Activated CD4-positive, alpha-beta memory T cell treated with anti-CD3 and anti-CD28 coated beads for 36 hours (primary cell): ENCODE measurements at places on chromosomes 16 and 17. TPM values are rescaled to one million over a fixed set of nuclear protein-coding genes. Genes with fewer than 3 reads are reported as not detected.
A peak's percentile ranks its signal among the peaks of the same experiment; 100 is the strongest.

Gene GOT2
- total RNA-seq: 125 TPM

DNA sequence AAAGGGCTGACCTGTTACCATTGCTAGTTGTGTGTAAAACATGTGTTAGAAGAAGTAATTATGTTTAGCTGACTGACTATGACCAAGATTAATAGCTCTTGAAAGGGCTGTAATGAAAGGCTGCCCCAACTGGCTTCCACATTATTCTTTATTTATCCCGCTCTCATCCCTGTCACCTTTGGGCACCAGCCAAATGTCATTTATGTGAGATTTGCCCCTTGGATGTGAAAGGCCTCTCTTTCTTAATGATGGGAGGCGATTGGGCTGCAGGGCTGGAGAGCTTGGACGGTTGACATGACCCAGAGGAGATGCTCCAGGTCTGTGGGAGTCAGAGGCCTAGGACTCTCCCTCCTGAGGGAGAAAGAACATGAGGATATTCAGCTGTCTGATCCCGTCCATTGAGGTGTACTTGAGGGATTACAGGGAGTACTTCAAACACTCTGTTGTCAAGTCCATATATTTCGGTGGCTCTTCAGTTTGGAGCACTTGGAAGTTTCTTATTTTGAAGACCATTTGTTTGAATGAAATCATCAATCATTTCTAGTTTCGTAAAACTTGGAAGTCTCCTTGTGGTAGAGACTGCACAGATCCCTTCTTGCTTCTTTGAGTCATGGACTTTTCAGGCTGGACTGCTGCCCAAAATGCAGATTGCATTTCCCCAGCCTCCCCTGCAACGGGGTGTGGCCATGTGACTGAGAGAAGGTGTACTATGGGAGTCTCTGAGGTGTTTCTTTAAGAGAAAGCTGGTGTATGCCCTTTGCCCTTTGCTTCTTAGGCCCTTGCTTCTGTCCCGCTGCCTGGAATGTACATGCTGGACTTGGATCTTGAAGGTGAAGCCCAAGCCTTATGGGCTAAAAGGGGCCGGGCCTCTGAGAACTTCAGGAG is 51.3 kb downstream of the FTO start:
- no peak overlapping the region for H3K4me3 ChIP-seq
- H3K27me3 ChIP-seq: no peaks in the 10 kb centered on the region
- no peak for DNase-seq
- H3K36me3 ChIP-seq: no peaks in the 10 kb centered on the region
- H3K4me1 ChIP-seq: peaks cover 3% of the 10 kb centered on the region

GRCh38 chr16:84314814-84315213 is 20.1 kb downstream of the WFDC1 start:
- no peak for DNase-seq
- no peak overlapping the region for H3K4me3 ChIP-seq
- no peaks in the 10 kb centered on the region for H3K4me1 ChIP-seq
- peaks cover 21% of the 10 kb centered on the region for H3K27me3 ChIP-seq

Gene STAC2
- total RNA-seq: not detected

- no peak overlapping the region for H3K27ac ChIP-seq
- no peaks in the 10 kb centered on the region for H3K27me3 ChIP-seq
- no peaks in the 10 kb centered on the region for H3K36me3 ChIP-seq
- no peak for DNase-seq
- H3K4me1 ChIP-seq: no peaks in the 10 kb centered on the region
- no peak overlapping the region for H3K4me3 ChIP-seq
Observed at GRCh38 chr16:73251608-73252007, 203.7 kb upstream of the ZFHX3 start.

Gene ENPP7
- total RNA-seq: not detected

DNA sequence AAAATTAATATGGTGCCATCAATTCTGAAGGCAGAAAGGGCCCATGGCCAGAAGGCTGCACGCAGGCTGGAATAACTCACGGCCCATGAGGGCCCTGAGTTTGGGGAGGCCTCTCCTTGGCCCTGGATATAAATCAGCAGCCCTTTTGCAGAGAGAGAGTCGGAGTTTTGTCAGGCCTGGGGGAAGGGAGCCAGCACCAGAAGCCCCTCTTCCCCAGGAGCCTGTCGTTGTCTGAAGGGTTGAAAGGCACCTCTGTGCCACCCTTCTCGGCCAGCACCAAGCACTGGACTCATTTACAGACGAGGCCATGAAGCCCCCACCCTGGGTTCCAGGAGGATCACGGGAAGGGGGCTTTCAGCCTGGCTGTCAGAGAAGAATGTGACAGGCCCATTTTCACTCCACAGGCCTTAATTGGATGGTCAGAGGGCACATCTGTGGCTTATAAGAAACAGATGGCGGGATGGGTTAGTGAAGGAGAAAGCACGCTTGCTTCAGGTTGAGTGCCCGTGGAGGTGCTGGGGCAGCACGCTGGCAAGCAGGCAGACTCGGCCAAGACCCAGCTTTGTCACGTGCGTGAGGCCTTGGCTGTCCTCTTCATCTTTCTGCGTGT is 140.6 kb downstream of the CLEC16A start:
- H3K36me3 ChIP-seq: peaks cover 17% of the 10 kb centered on the region
- no peak overlapping the region for H3K27ac ChIP-seq
- peaks cover 74% of the 10 kb centered on the region for H3K4me1 ChIP-seq
- H3K4me3 ChIP-seq: no peak overlapping the region
- H3K27me3 ChIP-seq: no peaks in the 10 kb centered on the region

DNA sequence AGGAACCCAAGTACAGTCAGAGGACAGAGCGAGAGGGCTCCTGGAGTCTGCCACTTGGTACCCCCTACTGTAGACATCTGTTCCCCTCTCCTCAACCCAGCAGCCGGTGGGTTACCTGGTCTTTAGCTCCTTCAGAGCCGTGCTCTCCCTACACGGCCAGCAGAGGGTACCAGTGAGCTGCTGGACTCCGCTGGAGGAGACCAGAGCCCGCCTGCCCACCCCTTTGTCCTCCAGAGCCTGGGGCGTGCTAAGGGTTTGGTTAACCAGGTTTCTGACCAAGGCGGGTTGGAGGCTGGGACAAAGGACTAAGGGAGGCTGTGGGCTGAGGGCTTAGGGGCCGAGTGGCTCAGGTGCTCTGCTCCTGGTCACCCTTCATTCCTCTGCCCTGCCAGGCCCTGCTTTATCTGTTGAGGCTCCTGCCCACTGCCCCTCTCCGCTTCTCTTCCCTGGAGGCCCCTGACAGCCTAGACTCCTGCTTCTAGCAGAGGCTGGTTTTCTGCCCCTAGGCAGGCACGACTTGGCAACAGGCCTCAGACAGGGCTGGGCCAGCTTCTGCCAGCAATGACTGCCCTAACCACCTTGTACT is 2.7 kb upstream of the HSD11B2 start:
- H3K4me1 ChIP-seq: peaks cover 10% of the 10 kb centered on the region
- H3K4me3 ChIP-seq: no peak overlapping the region
- no peak overlapping the region for H3K27ac ChIP-seq
- no peaks in the 10 kb centered on the region for H3K36me3 ChIP-seq

DNA sequence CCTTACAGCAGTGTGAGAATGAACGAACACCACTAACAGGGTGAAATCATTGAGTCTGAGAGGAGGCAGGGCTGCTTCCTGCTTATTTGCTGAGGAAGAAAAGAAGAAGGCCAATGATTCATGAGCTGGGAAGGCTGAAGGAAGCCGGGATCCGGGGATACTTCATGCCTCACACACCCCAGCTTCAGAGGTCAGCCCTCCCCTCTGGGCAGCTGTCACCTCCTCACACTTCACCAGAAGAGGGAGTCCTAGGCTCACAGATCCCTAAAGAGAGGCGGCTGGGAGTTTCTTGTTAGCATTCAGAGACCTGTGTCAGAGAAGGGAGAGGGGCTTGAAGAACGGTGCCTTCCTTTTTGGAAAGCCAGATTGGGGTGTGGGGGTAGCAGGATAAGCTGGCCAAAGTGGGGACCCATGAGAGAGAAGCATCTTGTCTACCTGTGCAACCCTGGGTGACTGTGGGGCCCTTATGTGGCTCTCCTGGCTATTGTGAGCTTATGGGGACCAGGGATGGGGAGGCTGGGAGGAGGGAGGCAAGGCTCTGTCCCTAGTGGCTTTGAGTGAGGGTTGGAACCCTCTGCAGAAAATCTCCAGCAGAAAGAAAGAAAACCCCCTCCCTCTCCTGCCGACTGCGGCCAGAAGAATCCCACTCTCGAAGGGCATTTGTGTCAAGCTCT is 94.6 kb downstream of the RGS9 start:
- peaks cover 41% of the 10 kb centered on the region for H3K4me1 ChIP-seq
- no peak overlapping the region for H3K27ac ChIP-seq
- H3K4me3 ChIP-seq: no peak overlapping the region
- peak; percentile 72 for DNase-seq
- no peaks in the 10 kb centered on the region for H3K36me3 ChIP-seq
- H3K27me3 ChIP-seq: peaks cover 12% of the 10 kb centered on the region

GRCh38 chr17:51848451-51848850 is 310.1 kb downstream of the CA10 start:
- H3K4me3 ChIP-seq: no peak overlapping the region
- H3K27me3 ChIP-seq: peaks cover 5% of the 10 kb centered on the region
- DNase-seq: no peak

DNA sequence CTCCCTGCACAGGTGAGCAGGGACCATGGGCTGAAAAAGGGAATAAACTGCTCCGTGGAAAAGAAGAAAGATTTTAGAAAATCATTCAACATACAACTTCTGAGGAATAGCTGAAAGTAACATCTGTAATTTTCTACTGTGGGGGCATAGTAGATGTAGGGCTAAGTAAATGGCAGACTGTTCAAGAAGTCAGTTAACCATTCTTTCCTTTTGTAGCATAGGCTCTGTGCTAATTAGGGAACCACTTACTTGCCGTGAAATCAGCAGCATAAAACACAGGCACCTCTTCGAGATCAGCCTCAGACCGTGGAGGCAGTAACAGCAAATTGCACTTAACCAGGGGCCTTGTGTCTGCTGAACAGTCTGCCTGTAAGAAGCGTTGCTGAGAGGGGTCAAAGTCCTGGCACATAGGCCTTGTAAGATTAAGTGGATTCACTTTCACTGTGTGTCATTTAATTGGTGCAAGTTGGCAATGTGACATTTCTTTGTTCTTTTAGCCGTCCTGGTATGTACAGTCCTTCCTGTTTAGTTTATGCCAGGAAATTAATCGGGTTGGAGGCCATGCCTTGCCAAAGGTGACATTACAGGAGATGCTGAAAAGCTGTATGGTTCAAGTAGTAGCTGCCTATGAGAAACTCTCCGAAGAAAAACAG is 10.4 kb downstream of the COG1 start:
- DNase-seq: no peak
- no peaks in the 10 kb centered on the region for H3K27me3 ChIP-seq
- H3K4me3 ChIP-seq: no peak overlapping the region
- H3K36me3 ChIP-seq: peaks cover 62% of the 10 kb centered on the region
- H3K27ac ChIP-seq: peak overlapping the region; percentile 47

DNA sequence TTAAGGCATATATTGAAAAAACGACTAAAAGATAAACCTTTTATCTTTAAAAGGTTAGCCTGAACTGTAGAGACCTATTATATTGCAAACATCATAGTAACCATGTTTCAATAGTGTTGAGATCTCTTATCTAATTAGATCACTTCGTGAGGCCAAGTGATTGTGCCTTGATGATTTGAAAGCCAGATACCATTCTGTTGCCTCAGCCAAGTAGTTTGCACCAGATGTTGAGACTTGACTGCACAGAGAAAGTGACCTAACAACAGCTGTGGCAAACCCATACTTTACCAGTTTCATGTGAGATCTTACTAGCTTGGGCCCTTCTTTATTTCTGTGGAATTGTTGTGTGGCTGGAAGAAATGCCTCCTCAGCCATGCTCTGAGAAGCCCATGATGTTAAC is 717.3 kb downstream of the KCNJ2 start:
- H3K27ac ChIP-seq: no peak overlapping the region
- H3K4me3 ChIP-seq: no peak overlapping the region
- H3K36me3 ChIP-seq: no peaks in the 10 kb centered on the region
- no peak for DNase-seq

Gene NPIPB5
- total RNA-seq: 122 TPM

DNA sequence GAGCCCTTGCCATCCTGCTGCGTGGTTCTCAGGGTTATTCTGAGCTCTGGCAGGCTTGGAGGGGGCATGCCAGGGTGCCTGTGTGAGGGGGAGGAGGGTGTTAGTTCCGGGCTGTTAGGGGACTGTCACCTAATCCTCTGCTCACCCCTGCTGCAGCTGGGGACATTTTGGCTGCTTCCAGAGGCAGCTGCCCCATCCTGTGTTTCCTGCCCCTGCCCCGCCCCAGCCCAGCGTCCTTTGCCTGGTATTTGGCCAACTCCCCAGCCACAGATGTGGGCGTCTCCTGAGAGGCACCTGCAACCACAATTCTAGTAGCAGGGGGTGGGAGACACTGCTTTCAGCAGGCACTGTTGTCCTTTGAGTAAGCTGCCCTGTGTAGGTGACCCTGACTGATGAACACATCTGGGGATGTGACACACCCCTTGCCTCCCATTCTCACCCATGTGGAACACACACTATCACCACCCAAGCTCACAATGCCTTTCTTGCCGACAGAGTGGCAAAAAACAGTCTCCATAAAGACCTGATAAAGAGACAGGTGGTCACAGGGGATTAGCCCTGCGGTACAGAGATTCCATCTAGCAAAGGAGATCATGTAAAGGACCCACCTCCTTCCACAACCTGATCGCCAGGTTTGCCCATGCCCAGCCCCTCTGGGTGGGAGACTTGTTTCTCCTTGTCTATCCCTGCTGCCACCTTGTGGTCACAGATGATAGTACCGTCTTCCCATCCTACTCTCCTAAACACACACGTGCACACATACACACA is at the start of gene CHRNE:
Gene CHRNE, minus strand, starts transcription at position 48 of the 768 bp plus-strand sequence. Its CDS starts 35 bp downstream, at position 13.
- H3K27me3 ChIP-seq: peaks cover 1% of the 10 kb centered on the region
- peak; percentile 84 for DNase-seq
- H3K4me3 ChIP-seq: peak within 1 kb of the TSS; percentile 8
- peak within 1 kb of the TSS; percentile 39 for H3K27ac ChIP-seq
- no peaks in the 10 kb centered on the region for H3K36me3 ChIP-seq
- H3K4me1 ChIP-seq: peaks cover 36% of the 10 kb centered on the region

DNA sequence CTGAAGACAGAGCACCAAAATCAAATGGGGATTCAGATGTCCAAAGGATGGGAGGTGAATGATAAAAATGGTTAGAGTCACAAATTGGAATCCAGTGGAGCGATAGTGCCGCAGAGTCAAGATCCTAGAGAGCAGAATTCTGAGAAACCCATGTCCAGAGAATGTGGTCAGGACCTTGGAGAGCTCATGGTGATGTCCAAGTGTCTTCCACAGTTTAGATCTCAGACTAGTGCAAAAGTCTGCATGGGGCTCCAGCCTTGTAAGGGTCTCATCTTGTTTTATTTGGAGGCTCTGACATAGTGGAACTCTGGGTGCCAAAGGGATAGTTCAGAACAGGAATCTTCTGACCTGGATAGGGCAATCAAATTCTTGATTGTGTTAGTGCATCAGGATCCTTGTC is 245.9 kb upstream of the HSBP1 start:
- H3K4me3 ChIP-seq: no peak overlapping the region
- no peaks in the 10 kb centered on the region for H3K27me3 ChIP-seq
- H3K27ac ChIP-seq: no peak overlapping the region
- no peaks in the 10 kb centered on the region for H3K36me3 ChIP-seq
- no peak for DNase-seq
